Activated T-helper 1 cell treated with anti-CD3 and anti-CD28 coated beads, Interleukin-2, amount 50 U/mL, for 16 hours (primary cell): ENCODE measurements at places on chromosomes 12 and 14.

DNA sequence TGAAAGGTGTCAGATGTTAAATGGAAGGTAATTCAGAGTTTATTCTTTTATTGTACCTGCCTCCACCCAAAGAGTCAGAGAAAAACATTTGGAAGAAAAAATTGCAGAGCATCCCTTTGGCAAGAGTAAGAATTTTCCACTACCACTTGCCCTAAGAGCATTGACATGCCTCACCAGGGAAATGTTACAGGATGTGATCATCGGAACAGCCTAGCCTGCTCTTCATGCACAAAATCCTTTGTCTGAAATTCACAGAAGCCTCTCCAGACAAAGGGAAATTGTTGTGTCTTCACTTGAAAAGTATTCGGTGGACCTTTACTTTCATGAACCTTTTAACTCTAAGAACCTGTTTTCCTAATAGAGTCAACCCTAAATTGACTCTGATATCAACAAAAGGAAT, 36.9 kb downstream of the ATP2A2 start:
- DNase-seq, result no peak

DNA sequence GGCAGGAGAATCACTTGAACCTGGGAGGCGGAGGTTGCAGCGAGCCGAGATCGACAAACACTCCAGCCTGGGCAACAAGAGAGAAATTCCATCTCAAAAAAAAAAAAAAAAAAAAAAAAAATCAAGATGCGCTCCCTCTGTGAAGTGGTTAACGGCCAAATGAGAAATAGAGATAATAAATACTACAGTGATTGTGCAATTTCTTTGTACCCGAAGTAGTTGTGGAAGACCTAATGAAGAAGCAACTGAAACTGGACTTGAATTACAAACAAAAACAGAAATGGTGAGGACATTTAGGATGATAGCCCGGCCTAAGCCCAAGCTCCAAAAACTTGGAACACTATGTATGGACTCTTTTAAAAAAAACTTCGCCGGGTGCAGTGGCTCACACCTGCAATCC, 44.2 kb upstream of the CDK17 start:
- DNase-seq, result no peak

DNA sequence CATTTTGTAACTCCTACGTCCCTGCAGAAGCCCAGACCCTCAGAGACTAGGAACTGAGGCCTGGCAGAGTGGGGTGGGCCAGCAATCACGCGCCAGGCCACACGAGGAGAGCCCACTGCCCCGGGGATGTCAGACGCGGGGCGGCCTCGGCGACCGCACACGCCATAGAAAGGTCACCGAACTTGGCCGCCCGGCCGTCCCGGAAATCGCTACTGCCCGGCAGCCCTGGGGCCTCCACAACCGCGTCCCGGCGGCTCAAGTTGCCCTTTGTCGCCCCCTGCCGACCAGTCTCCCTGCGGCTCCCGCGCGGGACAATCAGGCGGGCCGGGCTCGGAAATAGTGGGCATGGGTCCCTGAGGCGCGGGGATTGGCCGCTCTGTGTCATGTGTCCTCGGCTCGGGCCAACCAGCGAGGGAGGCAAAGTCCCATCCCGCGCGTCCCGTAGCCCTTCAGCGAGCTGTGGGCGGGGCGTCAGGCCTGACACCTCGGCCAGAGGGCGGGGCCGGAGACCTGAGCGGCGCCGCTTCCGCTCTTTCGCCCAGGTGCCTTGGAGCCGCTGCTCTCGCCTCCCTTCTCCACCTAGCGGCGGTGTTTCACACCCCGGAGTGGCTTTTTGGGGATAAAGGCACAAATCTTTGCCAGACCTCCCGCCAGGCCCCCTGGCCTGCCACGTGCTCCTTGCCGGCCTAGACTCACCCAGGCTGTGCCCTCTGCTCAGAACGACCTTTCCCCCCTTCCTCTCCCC, 33.4 kb upstream of the DEGS2 start:
- DNase-seq, result peak; percentile 100

GRCh38 chr12:104969343-104969742, 11.3 kb upstream of the SLC41A2 start:
- DNase-seq, result no peak

GRCh38 chr12:7915661-7916403, 20.2 kb downstream of the SLC2A3 start:
- DNase-seq, result no peak

DNA sequence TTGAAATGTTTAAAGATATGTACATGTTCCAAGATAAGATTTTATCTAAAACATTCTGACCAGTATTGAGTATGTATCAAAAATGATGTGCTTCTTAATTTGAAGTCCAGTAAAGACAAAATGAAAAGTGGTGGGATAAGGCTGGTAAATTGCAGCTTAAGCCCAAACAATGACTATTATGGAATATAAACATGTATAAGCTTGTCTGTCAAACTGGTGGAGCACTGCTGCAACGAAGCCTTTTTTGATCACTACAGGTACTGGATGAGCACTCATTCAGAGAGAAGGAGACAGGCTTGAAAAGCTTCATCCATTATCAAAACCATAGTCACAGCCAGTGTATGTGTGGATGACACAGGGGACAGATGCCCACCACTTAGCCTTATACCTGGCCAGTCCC, 138.4 kb downstream of the ATP23 start:
- no peak for DNase-seq

- no peak for DNase-seq
Observed at GRCh38 chr14:64475585-64476273, 10.4 kb downstream of the AKAP5 start.

DNA sequence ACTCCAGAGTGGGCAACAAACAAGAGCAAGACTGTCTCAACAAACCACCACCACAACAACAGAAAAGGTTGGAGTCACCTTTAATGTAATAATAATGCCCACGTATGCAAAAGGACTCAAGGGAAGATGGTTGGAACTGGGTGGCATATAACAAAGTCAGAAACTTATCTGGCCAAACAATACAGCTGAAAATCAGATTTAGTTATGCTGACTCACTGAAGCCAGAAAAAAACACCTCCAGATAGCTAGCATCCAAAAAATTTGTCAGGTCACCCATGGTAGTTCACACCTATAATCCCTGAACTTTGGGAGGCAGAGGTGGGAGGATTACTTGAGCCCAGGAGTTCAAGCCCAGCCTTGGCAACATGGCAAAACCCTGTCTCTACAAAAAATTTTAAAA, 24.4 kb downstream of the SLC11A2 start:
- no peak for DNase-seq

DNA sequence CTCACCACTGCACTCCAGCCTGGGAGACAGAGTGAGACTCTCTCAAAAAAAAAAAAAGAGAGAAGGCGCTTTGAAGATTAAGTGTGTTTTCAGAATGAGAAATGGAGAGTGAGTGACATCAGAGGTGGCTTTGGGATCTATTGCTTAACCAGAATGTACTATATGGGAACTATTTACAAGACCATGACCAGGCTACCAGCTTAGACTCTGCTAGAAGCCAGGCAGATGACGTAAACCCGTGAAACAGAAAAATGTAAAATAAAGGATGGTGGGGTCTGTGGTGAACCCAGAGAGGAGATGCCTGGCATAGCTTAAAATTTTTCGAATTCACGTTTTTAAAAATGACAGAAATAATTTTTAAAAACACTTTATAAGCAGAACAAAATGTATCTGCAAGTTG, 82.0 kb downstream of the IFT43 start:
- DNase-seq, result no peak

GRCh38 chr12:113232840-113233585, 11.7 kb downstream of the TPCN1 start:
- DNase-seq, result peak; percentile 23

- no peak for DNase-seq
Observed at GRCh38 chr14:84991021-84991420, 538.9 kb upstream of the FLRT2 start.

- DNase-seq, result no peak
Observed at GRCh38 chr14:36768638-36769337, 107.1 kb downstream of the PAX9 start.

GRCh38 chr12:70784042-70784668, 136.4 kb downstream of the PTPRR start:
- DNase-seq, result no peak

GRCh38 chr14:65528069-65528468, 115.5 kb downstream of the FUT8 start:
- no peak for DNase-seq

- DNase-seq, result no peak
Observed at GRCh38 chr14:84541018-84541417, 988.9 kb upstream of the FLRT2 start.

- DNase-seq, result no peak
Observed at GRCh38 chr14:41810362-41810761, 203.7 kb downstream of the LRFN5 start.

DNA sequence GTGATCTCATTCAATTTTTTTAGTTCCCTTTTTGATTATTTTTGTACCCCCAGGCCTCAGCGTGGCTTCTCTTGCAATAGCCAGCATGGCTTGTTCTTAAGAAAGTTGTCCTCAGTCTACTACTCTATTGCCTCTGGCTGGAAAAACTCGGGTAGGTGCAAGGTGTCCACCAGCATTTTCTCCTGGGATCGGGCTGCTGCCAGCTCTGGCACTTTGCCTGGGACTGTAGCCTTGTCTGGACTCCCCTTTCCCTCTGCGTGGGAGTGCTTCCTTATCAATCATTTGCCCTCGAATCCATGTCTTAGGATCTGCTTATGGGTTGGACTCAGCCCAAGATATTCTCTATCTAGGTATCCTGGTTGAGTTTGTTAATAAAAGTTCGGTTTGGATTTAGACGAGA, 773.4 kb downstream of the DIO2 start:
- no peak for DNase-seq

DNA sequence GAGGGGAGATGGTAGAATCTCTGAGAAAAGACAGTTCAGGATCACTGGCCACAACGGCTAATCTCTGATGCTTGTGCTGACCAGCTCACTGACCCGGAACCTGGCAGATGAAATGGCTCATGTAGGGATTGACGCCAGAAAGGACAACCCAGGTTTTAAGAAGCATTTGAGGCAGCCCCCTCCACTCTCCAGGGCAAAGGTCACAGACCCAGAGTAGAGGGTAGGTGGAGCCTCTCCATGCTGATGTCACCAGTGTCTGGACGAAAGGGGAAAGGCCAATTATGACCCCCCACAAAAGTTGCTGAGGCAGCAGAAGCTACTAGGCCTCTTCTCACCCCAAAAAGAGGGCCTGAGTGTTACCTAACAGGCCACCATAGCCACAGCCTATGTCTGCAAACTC, 1.2 kb downstream of the METTL1 start:
- DNase-seq, result no peak

DNA sequence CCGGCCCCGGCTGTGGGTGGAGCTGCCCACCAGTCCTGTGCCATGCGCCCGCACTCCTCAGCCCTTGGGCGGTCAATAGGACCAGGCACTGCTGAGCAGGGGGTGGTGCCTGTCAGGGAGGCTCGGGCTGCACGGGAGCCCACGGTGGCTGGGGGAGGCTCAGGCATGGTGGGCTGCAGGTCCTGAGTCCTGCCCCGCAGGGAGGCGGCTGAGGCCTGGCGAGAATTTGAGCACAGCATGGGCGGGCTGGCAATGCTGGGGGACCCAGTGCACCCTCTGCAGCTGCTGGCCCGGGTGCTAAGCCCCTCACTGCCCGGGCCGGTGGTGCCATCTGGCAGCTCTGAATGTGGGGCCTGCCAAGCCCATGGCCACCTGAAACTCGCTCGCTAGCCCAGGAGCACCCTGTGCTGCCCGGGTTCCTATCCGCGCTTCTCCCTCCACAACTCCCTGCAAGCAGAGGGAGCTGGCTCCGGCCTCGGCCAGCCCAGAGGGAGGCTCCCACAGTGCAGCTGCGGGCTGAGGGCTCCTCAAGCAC, 1371.1 kb downstream of the FSCB start:
- no peak for DNase-seq

DNA sequence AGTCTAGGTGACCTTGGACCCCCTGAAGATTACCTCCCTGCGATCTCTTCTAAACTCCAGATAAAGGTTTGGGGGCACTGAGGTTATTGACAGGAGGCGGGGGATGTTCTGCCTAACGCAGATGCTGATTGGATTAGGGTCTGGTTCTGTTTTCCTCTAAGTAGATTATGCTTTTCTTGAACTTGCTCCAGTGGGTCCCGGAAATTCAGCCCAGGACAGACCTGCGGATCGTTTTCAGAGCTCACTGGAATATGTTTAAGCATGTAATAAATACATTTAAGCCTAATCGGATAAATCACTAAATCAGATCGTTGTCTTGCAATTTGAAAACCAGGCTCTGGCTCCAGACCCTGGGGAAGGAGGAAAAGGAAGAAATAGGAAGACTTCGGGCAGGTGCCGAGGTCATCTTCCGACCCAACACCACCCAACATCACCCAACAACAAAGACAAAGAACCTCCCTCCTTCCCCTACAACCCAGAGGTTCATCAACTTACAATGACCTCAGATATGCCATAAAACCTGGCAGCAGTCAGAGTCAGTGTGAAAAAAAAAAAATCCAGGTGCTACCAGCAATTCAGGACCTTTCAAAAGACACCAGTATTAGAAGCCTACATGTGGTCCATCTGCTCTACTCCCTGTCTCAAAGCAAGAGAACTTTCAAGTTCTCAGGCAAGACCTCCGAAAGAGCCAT, 148.4 kb downstream of the KSR2 start:
- no peak for DNase-seq

DNA sequence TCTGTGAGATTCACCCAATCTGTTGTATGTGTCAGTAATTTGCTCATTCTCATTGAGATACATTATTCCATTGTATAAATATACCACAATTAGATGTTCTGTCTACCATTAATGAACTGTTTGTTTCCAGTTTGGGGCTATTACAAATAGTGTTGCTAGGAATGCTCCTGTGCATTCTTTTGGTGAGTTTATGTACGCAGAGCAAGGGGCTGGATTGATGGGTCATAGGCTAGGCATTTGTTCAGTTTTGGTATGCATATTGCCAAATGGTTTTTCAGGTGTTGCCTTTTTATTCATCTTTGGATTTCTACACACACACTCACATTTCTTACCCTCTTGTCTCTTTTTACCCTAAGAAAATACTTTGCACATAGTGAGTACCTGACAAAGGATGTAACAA, 93.4 kb downstream of the GPATCH2L start:
- DNase-seq, result no peak

DNA sequence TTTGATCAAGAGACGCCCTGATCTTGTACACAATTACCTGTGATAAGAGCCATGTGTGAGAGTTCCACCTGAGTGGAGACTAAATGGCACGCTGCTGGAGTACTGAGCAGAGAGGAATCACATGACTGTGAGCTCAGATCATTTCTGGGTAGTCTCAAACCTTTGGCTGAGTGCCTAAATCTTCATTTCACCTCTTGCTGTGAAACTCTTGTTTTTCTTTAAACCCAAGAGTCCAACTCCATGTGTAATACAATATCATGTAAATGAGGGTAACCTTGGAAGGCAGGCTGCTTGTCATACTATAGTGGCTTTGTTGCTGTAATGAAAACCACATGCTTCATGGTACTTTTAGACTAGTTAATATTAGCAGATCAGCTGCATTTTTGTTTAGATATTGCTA, 156.9 kb downstream of the CAND1 start:
- no peak for DNase-seq
